ENCODE measurements at places on chromosomes 4 and X. TPM values are rescaled to one million over a fixed set of nuclear protein-coding genes. Genes with fewer than 3 reads are reported as not detected.

DNA sequence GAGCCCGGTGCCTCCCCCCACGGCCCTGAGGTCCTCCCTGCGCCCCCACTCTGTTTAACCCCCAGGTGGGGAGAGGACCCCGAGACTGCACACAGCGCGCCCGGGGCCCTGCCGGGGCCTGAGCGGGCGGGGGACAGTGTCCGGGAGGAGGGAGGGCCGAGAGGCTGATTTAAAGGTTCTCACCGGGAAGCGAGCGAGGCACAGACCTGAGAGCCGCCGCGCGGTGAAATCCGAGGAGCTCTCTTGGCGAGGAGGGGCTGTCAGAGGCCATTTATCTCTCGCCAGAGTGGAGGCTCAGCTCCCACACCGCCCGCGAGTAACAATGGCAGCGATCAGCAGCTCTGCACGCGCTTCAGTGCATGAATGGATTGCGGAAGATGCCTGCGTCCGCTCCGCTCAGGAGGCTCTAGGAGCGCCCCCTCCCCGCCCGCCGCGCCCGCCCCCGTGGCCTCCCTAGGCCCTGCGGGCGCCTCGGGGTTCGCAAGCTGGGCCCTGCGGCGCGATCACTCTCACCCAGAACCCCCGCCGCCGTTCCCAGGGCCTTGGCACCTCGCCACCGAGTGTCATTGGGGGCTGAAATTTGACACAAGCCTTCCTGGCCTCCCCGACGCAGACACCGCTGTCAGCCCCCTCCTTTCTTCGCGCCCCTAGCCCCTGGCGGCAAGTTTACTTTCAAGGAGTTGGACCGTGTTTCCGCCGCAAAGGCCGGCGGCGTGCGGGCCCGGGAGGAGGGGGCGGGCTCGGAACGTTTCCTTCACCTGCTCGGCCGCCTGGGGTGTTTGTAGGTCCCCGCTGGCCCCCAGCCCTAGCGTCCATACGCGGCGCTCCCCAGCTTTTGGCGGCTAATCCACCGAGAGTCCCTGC, 48.7 kb upstream of the BCOR start:
- H3K27me3 ChIP-seq, result no peaks in the 10 kb centered on the region
- H3K4me1 ChIP-seq, result peaks cover 31% of the 10 kb centered on the region
- no peak for DNase-seq
- H3K27ac ChIP-seq, result peak overlapping the region; percentile 3
- peak overlapping the region; percentile 61 for H3K4me3 ChIP-seq
- H3K36me3 ChIP-seq, result no peaks in the 10 kb centered on the region

- peaks cover 13% of the 10 kb centered on the region for H3K4me1 ChIP-seq
- H3K36me3 ChIP-seq, result no peaks in the 10 kb centered on the region
- no peaks in the 10 kb centered on the region for H3K27me3 ChIP-seq
- H3K4me3 ChIP-seq, result peak overlapping the region; percentile 50
- no peak for DNase-seq
Observed at GRCh38 chrX:56564921-56565840, 1.8 kb downstream of the UBQLN2 start.

GRCh38 chrX:40145001-40145922, 47.5 kb upstream of the BCOR start:
- no peaks in the 10 kb centered on the region for H3K27me3 ChIP-seq
- H3K36me3 ChIP-seq, result no peaks in the 10 kb centered on the region
- no peak for DNase-seq
- peak overlapping the region; percentile 3 for H3K27ac ChIP-seq

DNA sequence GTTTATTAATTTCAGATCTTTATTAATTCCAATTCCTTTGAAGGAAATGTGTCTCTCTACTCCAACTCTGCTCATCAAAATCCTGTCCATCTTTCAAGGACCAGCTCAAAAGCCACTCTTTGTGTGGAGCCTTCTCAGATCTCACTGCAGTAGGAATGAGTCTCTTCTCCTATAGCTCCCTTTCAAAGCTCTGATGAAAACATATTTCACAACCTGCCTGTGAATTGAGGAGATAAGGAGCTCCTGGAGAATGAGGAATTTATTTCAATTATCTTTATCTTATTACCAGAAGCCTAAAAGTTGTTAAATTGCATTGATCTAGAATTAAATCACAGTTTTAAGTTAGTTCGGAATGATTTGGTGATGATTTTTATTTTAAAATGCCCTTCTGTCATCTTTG, 92.6 kb upstream of the TRPC3 start:
- H3K27ac ChIP-seq, result no peak overlapping the region
- H3K4me1 ChIP-seq, result no peaks in the 10 kb centered on the region
- no peak for DNase-seq
- no peaks in the 10 kb centered on the region for H3K27me3 ChIP-seq
- H3K36me3 ChIP-seq, result no peaks in the 10 kb centered on the region

CORIN gene
- 5.4 TPM for total RNA-seq

Data from vagina (tissue), 2 donors.